A549 (cell line): ENCODE measurements at places on chromosomes 12 and 14.

- no peak for DNase-seq
These were observed 22.4 kb downstream of the VPS37B start for GRCh38 chr12:122873540-122873939.

DNA sequence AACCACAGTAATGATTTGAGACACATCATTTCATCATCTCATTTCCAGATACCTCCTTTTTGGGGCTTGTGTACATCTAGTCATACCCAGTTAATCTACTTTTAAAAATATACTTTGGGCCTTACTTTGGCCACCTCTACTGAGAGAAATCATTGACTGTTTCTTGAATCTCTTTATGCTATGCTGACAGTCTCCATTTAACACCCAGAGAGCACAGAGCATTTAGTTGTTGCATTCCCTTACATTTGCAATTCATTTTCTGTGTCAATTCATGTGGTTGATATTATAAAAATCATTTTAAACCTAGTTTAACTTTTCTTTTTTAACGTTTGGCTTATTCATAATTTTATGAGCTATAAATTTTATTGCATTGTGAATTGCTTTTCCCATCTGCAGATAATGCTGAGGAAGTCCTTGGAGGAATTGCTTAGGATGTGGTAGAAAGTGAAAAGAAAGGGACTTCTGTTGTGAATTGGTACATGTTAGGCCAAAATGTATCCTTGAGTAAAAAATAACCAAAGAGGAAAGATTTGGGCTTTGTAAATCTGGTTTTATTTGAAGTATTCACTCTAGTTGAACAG lies 17.0 kb upstream of the SLC15A5 start:
- DNase-seq, result no peak

DNA sequence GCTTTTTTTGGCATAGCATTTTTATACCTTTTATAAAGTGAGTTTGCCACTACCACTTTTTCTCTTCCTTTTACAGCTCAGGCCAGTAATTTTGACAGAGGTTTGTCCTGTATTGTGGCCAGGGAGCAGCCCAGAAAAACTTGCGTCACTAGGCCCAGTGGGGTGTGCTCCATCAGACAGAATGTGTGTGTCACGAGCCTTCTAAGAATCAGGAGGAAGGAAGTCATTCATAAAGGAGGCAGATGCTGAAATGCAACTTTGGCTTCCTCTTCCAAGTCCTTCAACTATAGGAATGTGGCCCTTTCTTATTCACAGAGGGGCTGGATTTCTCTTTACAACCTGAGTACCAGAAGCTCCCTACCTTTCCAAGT lies 10.1 kb upstream of the RAB35 start:
- no peak for DNase-seq

DNA sequence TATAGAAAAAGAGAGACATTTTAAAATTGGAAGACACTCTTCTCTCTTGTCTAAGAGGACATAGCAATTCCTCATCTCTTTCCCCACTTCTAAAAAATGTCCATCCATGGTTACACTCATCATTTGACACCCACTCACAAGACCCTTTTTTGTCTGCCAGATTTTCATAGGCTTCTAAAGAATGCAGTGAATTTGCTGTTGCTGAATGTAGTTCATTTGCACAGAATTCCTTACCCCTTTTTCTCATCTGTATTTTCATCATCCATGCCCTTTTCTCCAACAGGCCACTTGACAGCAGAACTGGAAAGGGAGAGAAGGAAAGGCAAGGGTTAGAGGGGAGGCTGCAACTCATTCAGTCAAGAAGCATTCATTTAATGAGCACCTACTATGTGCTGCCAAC lies 128.0 kb downstream of the NUAK1 start:
- DNase-seq, result no peak

GRCh38 chr12:94429633-94430032 lies 30.0 kb downstream of the CEP83 start:
- no peak for DNase-seq

- no peak for DNase-seq
These were observed 4.5 kb upstream of the KLHL33 start for GRCh38 chr14:20440465-20440864.

- no peak for DNase-seq
These were observed 27.0 kb upstream of the DUSP6 start for GRCh38 chr12:89379148-89379838.

- DNase-seq, result no peak
These were observed 27.5 kb upstream of the KRT77 start for GRCh38 chr12:52730793-52731192.
